ENCODE measurements at places on chromosomes 1 and 21. TPM values are rescaled to one million over a fixed set of nuclear protein-coding genes. Genes with fewer than 3 reads are reported as not detected.

The FBLIM1 gene
- total RNA-seq: 141 TPM

The RBP7 gene
- total RNA-seq: not detected

The PARP1 gene
- total RNA-seq: 109 TPM

The CTTNBP2NL gene
- total RNA-seq: 28.8 TPM

The ASTN1 gene
- under 0.01 TPM for total RNA-seq

The ARHGEF11 gene
- total RNA-seq: 31.0 TPM

The C1QTNF12 gene
- total RNA-seq: 0.92 TPM

The NPHS2 gene
- total RNA-seq: not detected

The SYCP1 gene
- not detected for total RNA-seq

The RCC2 gene
- 64.3 TPM for total RNA-seq

The KCNK2 gene
- total RNA-seq: 5.3 TPM

The CDC42SE1 gene
- total RNA-seq: 59.4 TPM

The ABCG1 gene
- 0.60 TPM for total RNA-seq

The S100A7A gene
- not detected for total RNA-seq

The AIRE gene
- total RNA-seq: under 0.01 TPM

The PGLYRP3 gene
- not detected for total RNA-seq

The CADM3 gene
- total RNA-seq: 0.30 TPM

The HOOK1 gene
- total RNA-seq: not detected

The DAB1 gene
- under 0.01 TPM for total RNA-seq

The DISP3 gene
- total RNA-seq: under 0.01 TPM

The SUSD4 gene
- under 0.01 TPM for total RNA-seq

The OR2M3 gene
- not detected for total RNA-seq

The TSTD1 gene
- total RNA-seq: 17.8 TPM

The CENPF gene
- total RNA-seq: 40.5 TPM

The PEAR1 gene
- total RNA-seq: 13.6 TPM

The CYP4A11 gene
- total RNA-seq: not detected

The PPIAL4G gene
- total RNA-seq: not detected

The RGS7 gene
- total RNA-seq: not detected

The HAO2 gene
- not detected for total RNA-seq

The CDCP2 gene
- total RNA-seq: 0.30 TPM

The MCOLN3 gene
- total RNA-seq: not detected

The LCE1D gene
- total RNA-seq: not detected

The LIN28A gene
- total RNA-seq: not detected

The CCDC24 gene
- total RNA-seq: 3.3 TPM

The CCDC30 gene
- 0.89 TPM for total RNA-seq

The KCND3 gene
- 0.14 TPM for total RNA-seq

The CD1D gene
- total RNA-seq: 3.0 TPM

The IGSF8 gene
- 56.4 TPM for total RNA-seq

The NR5A2 gene
- total RNA-seq: under 0.01 TPM

The TCEA3 gene
- total RNA-seq: 9.8 TPM

The CRP gene
- total RNA-seq: not detected

The TAS1R1 gene
- not detected for total RNA-seq

The FCGR1A gene
- total RNA-seq: not detected

The LYPD8 gene
- not detected for total RNA-seq

The LCA5L gene
- 3.0 TPM for total RNA-seq

The MYBPH gene
- 0.30 TPM for total RNA-seq

The FAM151A gene
- total RNA-seq: not detected

The SMPDL3B gene
- not detected for total RNA-seq

The CELA2A gene
- total RNA-seq: not detected

The ADAMTS4 gene
- 20.3 TPM for total RNA-seq

The HSPA6 gene
- total RNA-seq: 1.1 TPM

The SELL gene
- not detected for total RNA-seq

The OR4F29 gene
- not detected for total RNA-seq

The COL8A2 gene
- total RNA-seq: 19.6 TPM

The GJA4 gene
- total RNA-seq: 0.09 TPM

The OR2AK2 gene
- not detected for total RNA-seq

Measured in smooth muscle cell of the umbilical artery (primary cell).